ENCODE measurements at places on chromosomes 3 and 15.

GRCh38 chr3:164351131-164351530 is 727.2 kb downstream of the SI start:
- DNase-seq = no peak

DNA sequence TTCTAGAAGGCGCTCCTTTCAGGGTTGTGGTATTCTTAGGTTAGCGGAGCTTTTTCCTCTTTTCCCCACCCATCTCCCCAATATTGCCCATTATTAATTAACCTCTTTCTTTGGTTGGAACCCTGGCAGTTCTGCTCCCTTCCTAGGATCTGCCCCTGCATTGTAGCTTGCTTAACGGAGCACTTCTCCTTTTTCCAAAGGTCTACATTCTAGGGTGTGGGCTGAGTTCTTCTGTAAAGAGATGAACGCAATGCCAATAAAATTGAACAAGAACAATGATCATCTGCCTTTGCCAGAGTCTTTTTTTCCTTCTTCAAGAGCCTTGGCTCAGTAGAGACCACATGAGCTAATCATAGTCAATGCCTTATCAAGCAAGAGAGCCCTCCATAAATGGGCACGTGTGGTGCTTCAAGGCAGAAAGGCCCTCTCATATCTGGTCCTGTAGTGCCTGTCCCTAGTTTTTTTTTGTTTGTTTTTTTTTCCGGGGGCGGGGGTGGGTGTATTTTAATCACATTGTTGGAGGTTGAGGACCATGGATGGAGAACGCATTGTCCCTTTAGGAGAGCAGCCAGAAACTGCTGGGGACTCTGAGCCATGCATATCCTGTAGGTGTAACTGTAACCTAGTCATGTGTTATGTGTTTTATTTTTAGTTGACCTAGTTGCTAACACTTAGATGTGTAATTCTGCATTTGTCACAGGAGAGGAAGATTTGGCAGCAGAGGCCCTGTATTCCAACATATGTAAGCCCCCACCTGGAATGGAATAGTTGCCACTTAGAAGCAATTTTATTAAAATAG is 64.7 kb upstream of the ACAD9 start:
- DNase-seq = no peak

DNA sequence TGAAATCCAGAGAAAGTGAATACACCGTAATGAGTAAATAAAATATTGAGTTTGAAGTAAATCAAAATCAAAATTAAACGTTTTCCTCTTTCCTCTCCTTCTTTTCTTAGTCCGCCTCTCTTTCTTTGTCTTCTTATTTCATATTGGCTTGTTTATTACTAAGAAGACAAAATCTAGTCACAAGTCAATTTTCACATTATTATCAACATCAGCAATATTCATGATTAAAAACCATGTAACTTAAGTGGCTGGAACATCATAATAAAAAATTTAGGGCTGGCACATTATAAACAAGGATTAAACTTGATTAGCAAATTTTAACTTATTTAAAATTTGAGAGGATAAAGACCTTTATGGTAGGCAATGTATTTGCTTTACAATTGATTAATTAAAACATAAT is 61.4 kb downstream of the BCHE start:
- no peak for DNase-seq

GRCh38 chr3:145094355-145094941 is 1066.5 kb downstream of the PLOD2 start:
- no peak for DNase-seq

- DNase-seq = no peak
These were observed 70.8 kb downstream of the RAP2B start for GRCh38 chr3:153232851-153233271.

DNA sequence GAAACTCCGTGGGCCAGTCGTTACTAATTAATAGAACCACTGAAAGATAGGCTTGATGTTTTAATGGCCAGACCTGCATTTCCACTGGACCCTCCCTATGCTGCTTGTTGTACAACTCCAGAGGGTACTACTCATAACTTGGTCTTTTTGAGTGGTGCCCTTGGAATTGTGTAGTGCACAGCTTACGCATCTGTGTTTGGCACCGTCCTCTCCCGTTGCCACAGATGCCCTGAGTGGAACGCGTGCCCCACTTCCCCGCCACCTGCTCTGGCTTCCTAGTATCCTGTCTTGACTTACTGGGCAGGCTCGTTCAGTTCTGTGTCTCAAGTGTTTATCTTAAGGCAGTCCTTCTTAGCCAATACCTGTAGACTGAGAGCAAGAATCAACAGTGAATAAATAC is 78.7 kb downstream of the USP13 start:
- no peak for DNase-seq

GRCh38 chr3:98775459-98776139 is 12.5 kb downstream of the ST3GAL6 start:
- no peak for DNase-seq

- DNase-seq = no peak
These were observed 122.6 kb downstream of the ARNT2 start for GRCh38 chr15:80526556-80527340.

DNA sequence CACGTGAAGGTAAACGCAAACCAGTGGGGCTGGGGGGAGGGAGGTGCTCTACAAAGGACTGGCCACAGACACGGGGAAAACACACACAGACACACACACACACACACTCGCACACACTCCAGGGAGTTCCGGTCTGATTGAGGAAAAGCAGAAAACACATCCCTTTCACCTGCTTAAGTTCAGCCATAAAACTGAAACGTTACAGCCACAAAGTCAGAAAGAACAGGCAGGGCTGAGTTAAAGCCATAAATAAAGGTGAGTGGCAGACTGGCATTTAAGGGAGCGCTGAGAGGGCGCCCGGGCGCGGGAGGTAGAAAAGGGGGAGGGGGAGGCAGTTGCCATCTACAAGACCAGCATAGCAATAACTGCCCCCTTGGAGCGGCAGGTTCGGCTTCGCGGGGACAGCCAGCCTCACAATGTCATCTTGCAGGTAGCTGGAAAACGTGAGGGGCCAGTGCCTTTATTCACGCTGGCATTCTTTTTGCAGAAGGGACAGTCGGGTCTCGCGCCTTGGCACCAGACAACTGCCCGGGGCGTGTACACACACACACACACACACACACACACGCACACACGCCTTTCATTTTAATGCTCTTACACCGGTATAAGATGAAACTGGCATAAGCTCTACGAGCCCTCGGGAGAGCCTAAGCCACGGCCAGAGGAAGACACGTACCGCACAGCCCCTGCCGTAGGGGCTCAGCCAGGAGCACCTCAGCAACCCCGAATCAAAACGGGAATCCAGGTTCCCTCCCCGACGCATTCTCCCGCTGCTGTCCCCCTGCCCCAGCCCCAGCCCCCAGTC is 866 bp downstream of the TNIK start:
- no peak for DNase-seq

- peak; percentile 75 for DNase-seq
These were observed 121.7 kb upstream of the SPRED1 start for GRCh38 chr15:38130740-38131498.

- DNase-seq = no peak
These were observed 61.5 kb upstream of the GOLIM4 start for GRCh38 chr3:168157099-168157700.

DNA sequence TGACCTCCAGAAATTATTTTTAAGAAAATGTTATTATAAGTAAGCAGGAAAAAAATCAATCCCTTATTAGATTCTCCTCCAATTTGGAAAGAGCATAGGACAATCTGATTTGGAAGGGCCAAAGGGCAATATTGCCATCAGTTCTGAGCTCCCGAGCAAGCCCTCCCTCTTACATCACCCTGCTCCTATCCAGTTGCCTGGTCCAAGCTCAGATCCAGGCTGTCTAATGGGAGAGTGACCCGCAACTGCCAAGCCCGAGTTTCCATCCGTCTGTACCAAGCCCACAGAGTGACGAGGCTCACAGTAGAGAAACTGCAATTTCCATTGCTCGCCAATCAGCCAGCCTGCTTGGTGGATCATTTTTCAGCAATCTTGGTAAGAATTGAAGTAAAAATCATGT is 187.7 kb downstream of the MEX3B start:
- no peak for DNase-seq

- no peak for DNase-seq
These were observed 10.9 kb upstream of the BCL2A1 start for GRCh38 chr15:79981831-79982455.

DNA sequence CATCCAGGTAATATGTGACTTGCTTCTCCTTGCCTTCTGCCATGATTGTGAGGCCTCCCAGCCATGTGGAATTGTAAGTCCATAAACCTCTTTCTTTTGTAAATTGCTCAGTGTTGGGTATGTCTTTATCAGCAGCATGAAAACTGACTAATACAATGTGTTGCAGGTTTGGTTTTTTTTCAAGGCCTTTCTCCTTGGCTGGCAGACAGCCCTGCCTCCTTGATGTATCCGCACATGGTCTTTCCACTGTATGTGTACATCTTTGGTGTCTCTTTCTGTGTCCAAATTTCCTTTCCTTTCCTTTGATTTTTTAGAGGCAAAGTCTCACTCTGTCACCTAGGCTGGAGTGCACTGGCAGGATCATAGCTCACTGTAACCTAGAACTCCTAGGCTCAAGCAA is 260.1 kb downstream of the TUSC7 start:
- DNase-seq = no peak

- DNase-seq = no peak
These were observed 321.8 kb downstream of the FEZF2 start for GRCh38 chr3:62051506-62051905.

DNA sequence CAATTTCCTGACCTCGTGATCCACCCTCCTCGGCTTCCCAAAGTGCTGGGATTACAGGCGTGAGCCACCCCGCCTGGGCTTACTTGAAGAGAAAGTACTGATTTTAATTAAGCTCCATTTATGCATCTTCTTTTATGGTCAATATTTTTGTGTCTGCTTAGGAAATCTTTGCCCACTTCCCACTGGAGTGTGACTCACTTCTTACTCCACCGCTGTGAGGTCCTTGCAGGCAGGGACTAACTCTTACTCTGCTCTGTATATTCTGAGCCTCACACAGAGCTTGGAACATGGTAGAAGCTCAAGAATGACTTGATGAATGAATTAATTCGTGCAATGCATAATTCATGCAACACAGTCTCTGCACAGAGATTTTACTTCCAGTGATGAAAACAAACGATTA is 2.9 kb upstream of the TM4SF19 start:
- DNase-seq = no peak

GRCh38 chr3:62109534-62109933 is 263.8 kb downstream of the FEZF2 start:
- no peak for DNase-seq

DNA sequence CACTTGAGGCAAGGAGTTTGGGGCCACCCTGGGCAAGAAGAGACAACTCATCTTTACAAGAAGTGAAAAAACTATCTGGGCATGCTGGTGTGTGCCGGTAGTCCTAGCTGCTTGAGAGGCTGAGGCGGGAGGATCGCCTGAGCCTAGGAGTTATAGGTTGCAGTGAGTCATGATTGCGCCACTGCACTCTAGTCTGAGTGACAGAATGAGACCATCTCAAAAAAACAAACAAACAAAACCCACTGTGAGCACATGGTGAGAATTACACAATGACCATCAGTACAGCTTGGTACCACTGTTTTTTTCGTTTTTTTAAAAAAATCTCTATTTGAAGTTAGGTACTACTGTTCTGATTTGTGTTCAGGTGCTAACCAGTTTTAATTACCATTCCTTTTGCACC is 13.6 kb downstream of the VPS39 start:
- peak; percentile 31 for DNase-seq
